ENCODE measurements at places on chromosomes 3 and 15. TPM values are rescaled to one million over a fixed set of nuclear protein-coding genes. Genes with fewer than 3 reads are reported as not detected.

Gene TMEM40
- total RNA-seq = 61.0 TPM

Gene INKA1
- 21.7 TPM for total RNA-seq

Gene CAMK2N2
- total RNA-seq = not detected

Gene RPP14
- 14.0 TPM for total RNA-seq

Gene TOPBP1
- total RNA-seq = 22.4 TPM

Gene CEP70
- 10.6 TPM for total RNA-seq

Gene MNS1
- total RNA-seq = 0.85 TPM

Gene GPR15
- total RNA-seq = not detected

Gene SSUH2
- 0.09 TPM for total RNA-seq

Gene GOLGA8J
- not detected for total RNA-seq

Gene IMPG2
- 0.05 TPM for total RNA-seq

Gene POLQ
- 4.9 TPM for total RNA-seq

Gene TKT
- total RNA-seq = 737 TPM

Gene ARNT2
- total RNA-seq = 1.0 TPM

Gene TCTA
- total RNA-seq = 25.3 TPM

Gene CATSPER2
- total RNA-seq = 2.6 TPM

Gene NT5DC2
- 246 TPM for total RNA-seq

Gene HESX1
- not detected for total RNA-seq

Gene GOLGA8R
- 0.60 TPM for total RNA-seq

Gene SHF
- total RNA-seq = 4.7 TPM

Gene GPR171
- not detected for total RNA-seq

Gene ANKUB1
- 1.7 TPM for total RNA-seq

Measured in airway epithelial cell (primary cell).